ENCODE measurements at places on chromosomes 2 and 18.

DNA sequence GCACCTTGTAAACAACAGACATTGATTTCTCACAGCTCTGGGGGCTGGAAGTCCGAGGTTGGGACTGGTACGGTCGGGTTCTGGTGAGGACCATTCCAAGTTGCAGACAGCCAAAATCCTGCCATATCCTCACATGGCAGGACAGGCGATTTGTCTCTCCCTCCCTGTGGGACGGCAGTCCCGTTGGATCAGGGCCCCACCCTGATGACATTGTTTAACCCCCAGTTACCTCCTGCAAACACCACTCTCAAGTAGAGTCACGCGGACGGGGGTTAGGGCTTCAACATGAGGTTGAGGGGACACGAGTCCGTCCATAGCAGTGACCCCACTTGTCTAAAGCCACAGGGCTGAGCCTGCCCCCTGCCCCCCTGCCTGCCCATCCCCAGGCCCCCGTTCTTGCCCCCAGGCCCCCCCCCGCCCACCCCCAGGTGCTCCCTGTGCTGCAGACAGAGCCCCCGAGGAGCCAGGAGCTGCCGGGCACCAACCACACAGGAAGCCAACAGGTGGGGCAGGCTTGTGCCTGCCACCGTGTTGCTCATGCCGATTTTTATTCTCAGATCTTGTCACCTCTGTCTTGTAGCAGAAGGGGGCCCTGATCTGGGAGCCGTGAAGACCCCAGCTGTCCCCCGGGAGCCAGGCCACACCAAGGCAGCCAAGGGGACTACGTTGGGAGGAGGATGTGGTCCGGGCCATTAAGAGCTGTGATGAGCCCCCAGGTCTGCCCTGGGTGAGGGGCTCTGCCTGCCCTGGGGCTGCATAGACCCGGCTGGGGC is 82.2 kb downstream of the NFATC1 start:
- no peak for DNase-seq

GRCh38 chr2:26855466-26855865 is 7.5 kb downstream of the DPYSL5 start:
- no peak for DNase-seq

DNA sequence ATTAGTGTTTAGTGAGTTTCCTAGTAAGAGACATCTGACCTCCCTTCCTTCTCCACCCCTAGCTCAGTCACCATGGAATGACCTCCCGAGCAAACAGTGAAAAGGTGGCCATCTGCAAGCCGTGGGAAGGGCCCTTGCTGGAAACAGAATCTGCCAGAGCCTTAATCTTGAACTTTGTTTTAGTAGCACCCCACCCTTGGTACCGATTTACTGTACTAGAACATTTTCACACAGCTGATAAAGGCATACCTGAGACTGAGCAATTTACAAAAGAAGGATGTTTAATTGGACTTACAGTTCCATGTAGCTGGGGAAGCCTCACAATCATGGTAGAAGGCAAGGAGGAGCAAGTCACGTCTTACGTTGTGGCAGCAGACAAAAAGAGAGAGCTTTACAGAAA is 655.8 kb downstream of the TSN start:
- no peak for DNase-seq

- DNase-seq = no peak
These were observed 55.0 kb upstream of the CTDP1 start for GRCh38 chr18:79624356-79625170.

DNA sequence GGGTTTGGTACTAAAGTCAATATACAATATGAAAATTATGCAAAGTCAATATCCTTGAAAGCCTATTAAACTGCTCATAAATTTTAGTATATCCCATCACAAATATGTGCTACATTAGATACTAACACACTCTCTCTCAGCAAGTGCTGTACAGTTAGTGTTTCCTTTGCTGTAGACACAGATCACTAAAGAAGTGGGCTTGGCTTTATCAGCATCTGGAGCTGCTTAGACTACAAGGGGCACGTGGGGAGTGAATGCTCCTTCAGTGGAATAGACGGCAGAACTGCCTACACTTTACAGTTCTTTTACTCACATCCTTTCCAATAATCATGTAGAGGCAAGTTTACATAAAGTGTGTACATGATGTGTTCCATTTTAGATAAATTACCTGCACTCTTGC is 26.0 kb upstream of the EFEMP1 start:
- no peak for DNase-seq

DNA sequence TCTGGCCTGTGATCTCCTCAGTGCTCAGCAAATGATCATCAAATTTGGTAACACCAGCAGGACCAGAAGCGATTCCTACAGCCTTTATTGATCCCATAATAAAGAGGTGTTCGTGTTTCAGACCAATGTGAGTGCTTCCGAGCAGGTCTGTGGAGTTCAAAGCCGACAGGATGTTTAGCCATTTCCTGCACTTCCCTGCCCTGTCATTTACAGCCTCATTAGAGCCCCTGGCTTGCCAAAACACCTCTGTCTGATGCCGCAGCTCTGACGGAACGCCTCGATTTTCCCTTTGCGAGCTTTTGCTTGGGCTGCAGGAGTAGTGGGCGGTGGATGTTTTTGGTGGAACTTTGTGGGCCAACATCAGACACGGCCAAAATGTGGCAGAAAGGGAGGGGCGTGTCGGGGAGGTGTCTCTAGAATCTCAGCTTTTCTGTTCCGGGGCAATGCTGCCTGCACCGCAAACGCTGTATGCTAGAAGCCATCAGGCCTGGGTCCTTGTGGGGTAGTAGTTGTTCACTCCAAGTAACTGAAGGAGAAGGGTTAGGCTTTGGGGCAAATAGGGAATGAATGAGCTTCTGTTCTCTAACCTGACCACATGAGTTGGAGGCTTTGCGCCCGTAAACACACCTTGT is 26.1 kb upstream of the INHBB start:
- no peak for DNase-seq

GRCh38 chr2:43729491-43730174 is 44.2 kb upstream of the DYNC2LI1 start:
- no peak for DNase-seq

DNA sequence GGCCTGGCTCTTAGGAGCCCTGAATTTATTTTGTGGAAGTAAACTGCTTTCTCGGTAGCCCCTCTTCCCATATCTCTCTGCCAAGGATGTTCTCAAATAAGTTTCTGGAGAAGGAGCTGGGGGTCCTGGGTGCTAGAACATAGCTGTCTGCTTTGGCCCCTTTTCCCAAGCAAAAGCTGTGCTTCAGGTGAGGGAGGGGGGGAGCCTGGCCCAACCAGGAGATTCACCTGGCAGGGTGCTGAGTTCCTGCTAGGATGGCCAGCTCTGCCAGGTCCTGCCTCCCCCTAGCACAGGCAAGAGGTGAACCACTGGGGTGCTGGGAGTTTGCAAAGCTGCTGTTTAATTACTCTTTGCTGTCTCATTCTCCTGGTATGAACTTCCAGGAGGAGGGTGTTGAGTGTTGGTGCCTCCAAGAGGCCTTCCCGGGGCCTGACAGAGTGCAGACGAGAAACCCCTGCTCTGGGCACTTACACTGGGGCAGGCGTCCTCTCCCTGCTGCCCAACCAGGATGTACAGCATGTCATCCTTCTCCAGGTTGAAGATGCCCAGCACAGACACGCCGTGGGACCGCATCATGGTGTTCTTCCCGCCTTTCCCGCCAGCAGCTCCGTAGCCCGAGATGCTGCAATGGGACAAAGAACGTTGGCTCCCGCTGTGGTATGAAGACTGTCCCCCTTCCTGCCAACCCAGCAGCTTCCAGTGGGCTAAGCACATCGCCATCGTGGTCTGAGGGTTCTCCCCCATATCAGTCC is 124.2 kb downstream of the CLIP4 start:
- no peak for DNase-seq

DNA sequence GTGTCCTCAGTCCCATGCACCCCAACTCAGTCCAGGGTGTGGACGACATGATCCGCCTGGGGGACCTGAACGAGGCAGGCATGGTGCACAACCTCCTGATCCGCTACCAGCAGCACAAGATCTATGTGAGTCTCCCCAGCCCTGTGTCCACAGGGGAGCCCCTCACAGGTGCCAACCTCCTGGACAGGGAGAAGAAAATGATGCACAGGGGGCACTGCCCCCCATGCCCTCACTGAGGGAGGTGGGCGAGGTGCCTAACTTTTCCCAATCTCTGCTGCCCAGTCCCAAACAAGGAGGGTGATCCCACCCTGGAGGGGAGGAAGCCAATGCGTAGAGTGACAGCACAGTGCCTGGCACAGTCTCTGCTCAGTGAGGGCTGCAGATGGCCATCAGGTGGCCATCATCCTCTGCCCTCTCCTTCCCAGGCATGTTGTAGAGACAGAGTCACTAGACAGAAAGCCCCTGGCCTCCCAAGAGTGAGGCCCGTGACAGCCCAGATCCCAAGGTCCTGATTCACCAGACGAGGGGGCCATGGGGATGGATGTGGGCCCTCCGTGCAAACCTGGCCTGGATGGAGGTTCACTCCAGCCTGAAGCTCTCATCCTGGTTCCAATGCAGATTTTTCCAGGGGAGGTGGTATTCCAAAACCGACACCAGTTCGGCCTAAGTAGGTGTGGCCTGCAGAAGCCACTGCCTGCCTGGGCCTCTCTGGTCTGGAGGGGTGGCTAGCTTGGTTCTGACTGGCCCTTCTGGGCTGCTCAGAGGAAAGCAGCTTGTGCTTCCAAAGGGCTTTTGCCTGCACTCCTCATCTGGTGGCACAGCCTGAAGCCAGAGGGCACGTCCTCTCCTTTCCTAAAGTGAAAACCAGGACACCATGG is 30.0 kb downstream of the MYO7B start:
- DNase-seq = no peak

- DNase-seq = no peak
These were observed 20.3 kb downstream of the CABLES1 start for GRCh38 chr18:23155537-23155936.

GRCh38 chr2:28648671-28649395 is 102.8 kb upstream of the PPP1CB start:
- no peak for DNase-seq

- no peak for DNase-seq
These were observed 31.7 kb downstream of the PCARE start for GRCh38 chr2:29042561-29043075.

DNA sequence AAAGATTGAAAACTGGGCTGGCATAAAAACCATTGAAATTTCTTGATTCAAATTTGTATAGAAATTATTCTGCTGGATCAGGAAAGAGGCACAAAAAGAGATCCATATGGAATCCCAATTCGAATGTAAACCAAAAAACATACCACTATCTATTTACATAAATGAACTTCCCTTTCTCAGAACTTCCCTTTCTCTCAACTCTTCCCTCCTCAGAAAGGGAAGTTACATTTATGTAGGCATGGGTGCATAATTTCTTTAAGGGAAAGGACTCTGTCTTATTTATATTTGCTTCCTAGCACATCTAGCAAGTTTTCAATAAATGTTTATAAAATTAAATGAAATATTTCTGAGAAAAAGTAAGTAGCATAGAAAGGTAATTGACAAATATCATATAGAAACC is 398.1 kb upstream of the ATP5MC3 start:
- DNase-seq = no peak

- DNase-seq = peak; percentile 79
These were observed 454.2 kb upstream of the TNP1 start for GRCh38 chr2:217314021-217314460.

GRCh38 chr2:171523088-171524017 is 1.1 kb downstream of the CYBRD1 start:
- DNase-seq = peak; percentile 29

- DNase-seq = no peak
These were observed 48.7 kb downstream of the CRIM1 start for GRCh38 chr2:36404318-36404717.

GRCh38 chr2:191811807-191812602 is 34.9 kb downstream of the CAVIN2 start:
- peak; percentile 74 for DNase-seq

DNA sequence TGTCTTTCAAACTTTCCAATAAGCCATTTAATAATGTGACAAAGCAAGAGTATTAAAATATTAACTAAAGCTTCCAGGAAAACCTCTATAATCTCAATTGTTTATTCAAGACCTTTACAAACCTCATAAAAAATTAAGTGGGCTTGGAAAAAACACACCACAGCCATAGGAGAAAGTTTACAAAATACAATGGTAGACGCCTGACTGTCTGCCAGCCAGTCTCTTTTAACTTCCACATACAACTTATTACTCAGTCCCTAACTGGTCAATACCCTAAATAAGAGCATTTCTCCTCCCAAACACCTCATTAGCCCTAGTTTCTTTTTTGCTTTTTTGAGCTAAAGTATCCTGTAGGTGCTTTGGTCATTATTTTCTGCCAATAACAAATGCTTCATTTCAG is 247.4 kb upstream of the CYP26B1 start:
- DNase-seq = no peak

GRCh38 chr2:136809998-136810397 is 44.7 kb downstream of the THSD7B start:
- DNase-seq = no peak

- DNase-seq = peak; percentile 67
These were observed 59.6 kb downstream of the KCNF1 start for GRCh38 chr2:10971161-10971887.

GRCh38 chr2:161424891-161425727 is 9.0 kb downstream of the TBR1 start:
- no peak for DNase-seq

DNA sequence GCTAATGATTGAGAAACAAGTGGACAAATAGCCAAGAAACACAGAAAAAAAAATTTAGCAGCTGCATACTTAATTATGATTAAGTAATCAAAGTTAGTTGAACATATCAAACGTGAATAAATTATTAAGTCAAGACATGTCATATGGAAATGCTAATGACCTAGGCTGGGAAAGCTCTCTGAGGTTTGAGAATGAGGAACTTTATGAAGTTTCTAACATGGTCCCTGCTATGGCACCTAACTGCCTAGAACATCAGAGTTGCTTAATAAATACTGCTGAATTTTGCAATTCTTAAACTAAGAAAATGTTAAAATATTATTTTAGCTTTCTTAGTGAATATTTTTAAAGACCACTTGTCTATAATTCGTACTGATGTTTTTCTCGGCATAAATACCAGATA is 99.8 kb downstream of the AFF3 start:
- no peak for DNase-seq

DNA sequence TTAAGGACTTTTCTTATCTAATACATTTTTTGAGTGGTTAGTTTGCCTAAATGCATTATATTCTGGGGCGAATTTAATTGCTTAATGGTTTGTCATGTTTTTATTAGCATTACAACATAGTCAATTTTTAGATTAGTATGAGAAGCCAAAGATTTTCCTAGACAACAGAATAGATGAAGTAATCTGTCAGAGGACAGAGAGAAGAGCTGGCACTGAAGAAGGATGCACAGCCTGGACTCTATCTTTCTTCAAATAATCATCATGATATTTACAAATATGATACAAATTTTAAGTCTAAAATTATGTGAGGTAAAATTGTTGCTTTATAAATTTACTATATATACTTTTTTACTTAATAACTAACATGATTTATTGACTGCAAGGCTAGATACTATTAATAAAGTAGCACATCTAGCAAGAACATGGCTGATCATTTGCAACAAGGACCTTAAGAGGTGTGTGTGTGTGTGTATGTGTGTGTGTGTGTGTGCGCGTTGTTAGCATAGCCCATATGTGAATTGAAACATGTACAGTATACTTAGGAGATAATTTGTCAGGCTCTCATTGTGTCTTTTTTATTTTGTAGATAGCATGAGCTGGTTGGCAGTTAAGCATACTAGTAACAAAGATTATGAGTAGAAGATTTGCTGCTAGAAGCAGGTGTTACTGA is 752.2 kb downstream of the DCDC2C start:
- DNase-seq = no peak

- no peak for DNase-seq
These were observed 47.9 kb downstream of the EPHA4 start for GRCh38 chr2:221524158-221524557.
